NCI-H1417 treated with DMSO at 0.1 percent for 48 hours (cell line): ENCODE measurements at places on chromosomes 11 and 22.

DNA sequence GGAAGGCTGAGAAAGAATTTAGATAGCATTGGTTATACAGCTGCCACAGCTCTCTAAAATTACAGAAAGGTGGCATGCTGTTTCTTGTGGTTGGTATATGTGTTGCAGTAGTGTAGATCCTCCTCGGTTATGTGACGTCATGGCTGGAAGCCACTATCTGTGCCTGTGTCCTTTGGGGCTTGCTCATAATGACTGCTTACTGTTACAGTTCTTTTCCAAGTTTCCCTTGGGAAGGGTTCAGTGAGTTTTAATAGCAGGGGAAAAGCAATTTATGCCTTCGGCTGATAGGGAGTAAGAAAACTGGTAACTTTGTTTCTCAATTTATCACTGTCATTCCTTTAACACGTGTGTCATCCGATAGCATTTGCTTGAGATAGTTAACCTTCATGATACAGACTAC is 47.2 kb downstream of the POLD3 start:
- DNase-seq, result no peak

GRCh38 chr11:78549624-78550409 is 24.8 kb downstream of the NARS2 start:
- DNase-seq, result no peak

GRCh38 chr11:2190657-2191471 is 19.2 kb upstream of the TH start:
- DNase-seq, result peak; percentile 90

- no peak for DNase-seq
These were observed 11.8 kb downstream of the RNF215 start for GRCh38 chr22:30375312-30375849.

- DNase-seq, result peak; percentile 2
These were observed 97.3 kb upstream of the AKIP1 start for GRCh38 chr11:8813658-8814057.

- no peak for DNase-seq
These were observed 42.8 kb downstream of the ZNF202 start for GRCh38 chr11:123698546-123699127.
